ENCODE measurements at places on chromosomes 13 and 19.

DNA sequence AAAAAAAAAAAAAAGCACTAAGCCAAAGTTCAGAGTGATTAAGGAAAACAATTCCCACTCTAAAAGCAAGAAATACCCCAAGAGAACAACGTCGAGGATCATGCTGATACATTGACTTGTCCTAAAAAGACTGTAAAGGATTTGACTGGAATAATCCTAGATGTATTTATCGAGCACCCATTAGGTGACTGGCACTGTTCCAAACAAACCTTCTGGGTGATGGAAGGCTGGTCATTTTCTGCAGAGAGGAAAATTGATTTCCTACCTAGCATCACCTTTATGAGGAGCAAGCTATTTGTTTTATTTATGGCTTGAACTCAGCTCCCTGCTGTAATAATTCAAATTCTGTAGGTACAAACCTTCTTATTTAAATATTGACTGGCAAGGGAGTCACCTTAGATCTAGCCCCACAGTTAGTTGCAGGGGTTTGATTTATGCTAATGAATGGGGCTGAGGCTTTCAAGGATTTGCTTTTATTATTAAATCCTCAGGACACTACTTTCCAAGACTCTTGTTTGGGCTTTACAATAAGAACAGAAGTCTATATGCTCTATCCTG lies 471.0 kb downstream of the OLFM4 start:
- DNase-seq: no peak

DNA sequence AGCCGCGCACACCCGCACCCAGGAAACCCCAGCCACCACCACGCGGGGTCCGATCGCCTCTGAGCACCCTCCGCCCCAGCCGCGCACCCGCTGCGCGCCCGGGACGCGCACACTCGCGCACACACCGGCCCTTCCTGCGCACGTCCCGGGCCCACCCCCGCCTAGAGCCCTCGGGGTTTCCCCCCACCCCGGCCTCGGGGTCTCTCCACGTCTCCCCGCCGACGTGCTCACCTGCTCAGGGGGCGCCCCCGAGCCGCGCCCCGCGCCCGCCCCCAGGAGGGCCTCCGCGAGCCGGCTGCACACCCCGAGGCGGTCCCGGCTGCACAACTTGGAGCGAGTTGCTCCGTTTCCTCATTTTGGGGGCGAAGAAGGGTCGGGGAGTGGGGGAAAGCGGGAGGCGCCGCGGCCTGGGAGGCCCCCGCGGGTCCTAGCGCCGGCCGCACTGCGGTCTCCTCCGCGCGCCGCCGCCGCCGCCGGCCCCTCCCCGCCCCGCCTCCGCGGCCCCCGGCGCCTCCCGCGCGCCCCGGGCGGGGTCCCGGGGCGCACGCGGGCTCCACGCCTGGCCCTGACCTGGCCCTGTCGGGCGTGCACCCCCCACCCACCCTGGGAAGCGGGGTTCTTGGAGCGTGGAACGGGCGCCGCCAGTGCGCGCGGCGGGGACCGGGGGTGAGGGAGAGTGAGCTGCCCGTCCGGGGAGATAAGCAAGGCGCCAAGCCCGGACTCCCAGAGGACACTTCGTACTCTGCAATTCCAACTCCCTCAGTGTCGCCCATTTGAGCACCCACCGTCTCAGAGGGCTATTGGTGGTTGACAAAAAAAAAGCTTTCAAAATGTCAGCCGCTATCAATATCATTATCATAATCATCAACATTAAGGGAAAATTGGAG lies at the start of gene MATK:
MATK (minus strand) TSS at position 444 of the 887 bp plus-strand sequence. CDS start 1,246 bp downstream, outside the sequence.
- DNase-seq: no peak

GRCh38 chr19:48461982-48462655 lies 6.7 kb downstream of the KCNJ14 start:
- no peak for DNase-seq

DNA sequence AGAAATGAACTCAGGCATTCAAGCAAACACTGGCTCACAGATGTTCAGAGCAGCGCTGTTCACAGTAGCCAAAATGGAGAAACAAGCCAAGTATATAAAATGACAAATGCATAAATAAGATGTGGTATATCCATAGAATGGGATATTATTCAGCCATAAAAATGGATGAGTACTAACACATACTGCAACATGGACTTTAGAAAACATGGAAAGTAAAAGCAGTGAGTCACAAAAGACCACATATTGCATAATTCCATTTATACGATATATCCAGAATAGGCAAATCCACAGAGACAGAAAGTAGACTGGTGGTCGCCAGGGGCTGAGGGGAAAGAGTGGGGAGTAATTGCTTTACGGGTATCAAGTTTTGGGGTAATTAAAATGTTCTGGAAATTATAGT lies 6.6 kb downstream of the ZNF837 start:
- no peak for DNase-seq

GRCh38 chr13:44373601-44374347 lies at the start of gene SERP2:
Gene SERP2 (plus strand): TSS chr13:44373824. CDS start chr13:44374026, 202 bp downstream.
- no peak for DNase-seq

DNA sequence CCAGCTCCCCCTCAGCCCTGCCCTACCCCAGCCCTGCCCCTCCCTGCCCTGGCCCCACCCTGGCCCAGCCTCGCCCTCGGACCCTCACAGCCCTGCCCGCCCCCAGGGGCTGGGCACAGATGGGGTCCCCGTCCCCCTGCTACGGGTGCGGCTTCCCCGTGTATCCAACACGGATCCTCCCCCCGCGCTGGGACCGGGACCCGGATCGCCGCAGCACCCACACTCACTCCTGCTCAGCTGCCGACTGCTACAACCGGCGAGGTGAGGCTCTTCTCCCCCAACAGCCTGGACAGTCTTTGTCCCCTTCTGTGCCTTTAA lies 5.2 kb downstream of the SHFL start:
- DNase-seq: no peak

GRCh38 chr13:100341327-100341726 lies 247.3 kb downstream of the GGACT start:
- DNase-seq: no peak

DNA sequence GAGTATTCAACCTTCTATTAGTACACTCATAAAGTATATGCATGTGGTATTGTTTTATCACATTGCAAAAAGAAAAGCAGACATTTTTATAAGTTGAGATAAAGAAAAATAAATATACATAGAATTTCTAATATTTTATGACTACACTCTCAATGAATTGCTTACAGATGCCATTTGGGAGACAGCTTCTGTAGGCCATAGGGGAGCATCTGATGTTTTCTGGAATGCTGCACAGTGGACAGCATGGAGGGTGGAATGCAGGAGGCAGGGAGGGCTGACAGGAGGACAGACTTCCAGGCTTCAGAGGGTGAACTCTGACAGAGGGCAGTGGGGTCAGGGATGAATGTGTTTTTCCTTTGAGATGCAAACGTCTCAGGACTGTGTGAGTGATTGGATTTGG lies 45.8 kb downstream of the MIPEP start:
- no peak for DNase-seq

Data from type B pancreatic cell (in vitro differentiated cells).